ENCODE measurements at places on chromosomes 6 and 20. TPM values are rescaled to one million over a fixed set of nuclear protein-coding genes. Genes with fewer than 3 reads are reported as not detected.

- DNase-seq: peak; percentile 56
Observed at GRCh38 chr6:88380083-88380482, 213.9 kb upstream of the CNR1 start.

GRCh38 chr6:118867181-118867580, 26.8 kb upstream of the ASF1A start:
- no peak for DNase-seq

MATN4 gene
- total RNA-seq: not detected

ATP9A gene
- 21.2 TPM for total RNA-seq

- DNase-seq: no peak
Observed at GRCh38 chr6:158489441-158489840, 70.5 kb upstream of the TMEM181 start.

DNA sequence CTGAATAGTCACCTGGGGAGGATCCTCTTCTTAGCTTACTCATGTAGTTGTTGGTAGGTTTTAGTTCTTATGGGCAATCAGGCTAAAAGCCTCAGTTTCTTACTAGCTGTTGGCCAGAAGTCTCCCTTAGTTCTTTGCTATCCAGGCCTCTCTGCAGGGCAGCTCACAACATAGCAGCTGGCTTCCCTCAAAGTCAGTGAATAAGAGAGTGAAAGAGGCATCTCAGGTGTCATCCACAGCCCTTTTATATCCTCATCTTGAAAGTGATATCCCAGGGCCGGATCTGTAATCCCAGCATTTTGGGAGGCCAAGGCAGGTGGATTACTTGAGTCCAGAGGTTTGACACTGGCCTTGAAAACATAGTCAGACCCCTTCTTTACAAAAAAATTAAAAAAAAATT, 42.1 kb upstream of the FOXA2 start:
- no peak for DNase-seq

ADGRF4 gene
- total RNA-seq: not detected

PMEPA1 gene
- total RNA-seq: 24.7 TPM

MRPS18B gene
- total RNA-seq: 129 TPM

GRCh38 chr20:62370115-62370806, 3.1 kb upstream of the LAMA5 start:
- DNase-seq: peak; percentile 74

- DNase-seq: no peak
Observed at GRCh38 chr6:32816746-32817204, at the start of gene HLA-DOB. HLA-DOB (minus strand) TSS chr6:32817002; CDS start chr6:32816951, 51 bp downstream.

FAM162B gene
- 3.6 TPM for total RNA-seq

- DNase-seq: peak; percentile 40
Observed at GRCh38 chr6:57262901-57263694, 41.0 kb upstream of the RAB23 start.

SCRT2 gene
- total RNA-seq: not detected

CLDN20 gene
- not detected for total RNA-seq

DNA sequence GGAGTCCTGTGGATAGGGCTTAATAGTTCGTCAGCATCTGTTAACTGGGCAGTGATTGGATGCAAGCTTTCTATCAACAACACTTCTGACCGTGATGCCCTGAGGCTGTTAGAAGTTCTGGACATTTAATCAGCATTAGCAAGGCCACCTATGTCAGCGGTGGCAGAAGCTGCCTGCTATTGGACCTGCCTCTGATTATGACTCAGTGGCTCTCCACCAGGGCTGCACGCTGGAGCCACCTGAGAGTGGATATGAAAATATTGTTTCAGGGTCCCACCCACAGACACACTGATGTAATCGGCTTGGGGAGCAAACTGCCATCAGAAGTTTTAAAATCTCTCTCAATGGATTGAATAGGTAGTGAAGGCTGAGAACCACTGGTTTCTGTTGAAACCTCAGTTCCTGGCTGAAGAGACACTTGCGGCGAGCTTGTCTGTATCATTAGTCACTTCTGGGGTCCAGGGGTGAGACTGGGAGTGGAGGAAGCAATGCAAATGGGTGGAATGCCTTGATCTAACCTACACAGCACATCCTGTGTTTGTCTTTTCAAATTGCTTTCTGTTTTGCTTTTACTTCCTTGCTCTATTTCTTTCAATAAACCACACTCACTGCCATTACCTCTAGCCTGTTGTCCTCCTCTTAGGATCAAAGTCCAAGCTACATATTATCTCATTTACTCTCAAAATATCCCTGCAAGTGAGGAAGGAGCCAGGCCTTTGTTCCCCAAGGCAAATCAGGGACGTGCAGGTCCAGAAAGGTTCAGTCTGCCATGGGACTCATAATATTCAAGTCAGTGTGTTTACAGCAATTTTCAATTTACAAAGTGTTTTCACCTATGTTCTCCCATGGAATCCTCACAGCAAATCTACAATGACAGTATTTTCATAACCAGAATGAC, 4.2 kb downstream of the CLIC5 start:
- DNase-seq: peak; percentile 40

FOXC1 gene
- total RNA-seq: 2.7 TPM

DNA sequence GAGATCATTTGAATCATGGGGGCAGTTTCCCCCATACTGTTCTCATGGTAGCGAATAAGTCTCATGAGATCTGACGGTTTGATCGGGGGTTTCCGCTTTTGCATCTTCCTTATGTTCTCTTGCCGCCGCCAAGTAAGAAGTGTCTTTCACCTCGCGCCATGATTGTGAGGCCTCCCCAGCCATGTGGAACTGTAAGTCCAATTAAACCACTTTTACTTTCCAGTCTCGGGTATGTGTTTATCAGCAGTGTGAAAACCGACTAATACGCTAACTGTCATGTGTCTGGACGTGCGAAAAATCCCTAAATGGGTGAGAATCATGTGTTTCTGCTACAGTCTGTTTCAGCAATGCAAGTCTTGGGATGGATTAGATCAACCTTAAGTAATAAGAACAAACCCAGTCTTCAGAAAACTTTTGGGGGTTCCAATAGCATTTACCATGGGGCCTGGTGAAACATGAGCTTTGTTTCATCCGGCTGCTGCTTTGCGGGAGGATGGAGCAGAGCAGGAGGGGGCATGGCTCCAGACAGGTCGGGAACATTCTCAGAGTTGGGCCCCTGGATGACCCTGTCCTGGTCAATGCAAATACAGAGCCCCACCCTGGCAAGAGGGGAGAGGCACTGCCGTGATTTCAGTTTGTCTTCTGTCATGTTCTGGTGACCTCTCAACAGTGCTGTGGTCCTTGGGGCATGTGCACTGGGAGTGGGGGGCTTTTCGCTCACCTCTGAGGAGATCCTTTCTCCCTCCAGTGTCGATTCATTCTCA, 41.5 kb downstream of the CTCFL start:
- no peak for DNase-seq

GRCh38 chr6:90537027-90537426, 49.8 kb downstream of the MAP3K7 start:
- DNase-seq: no peak

DCBLD1 gene
- total RNA-seq: 6.0 TPM

BHLHE23 gene
- not detected for total RNA-seq

CPNE5 gene
- 20.4 TPM for total RNA-seq

GRCh38 chr6:147909640-147910039, 401.1 kb downstream of the SAMD5 start:
- no peak for DNase-seq

NKX2-4 gene
- not detected for total RNA-seq

DNA sequence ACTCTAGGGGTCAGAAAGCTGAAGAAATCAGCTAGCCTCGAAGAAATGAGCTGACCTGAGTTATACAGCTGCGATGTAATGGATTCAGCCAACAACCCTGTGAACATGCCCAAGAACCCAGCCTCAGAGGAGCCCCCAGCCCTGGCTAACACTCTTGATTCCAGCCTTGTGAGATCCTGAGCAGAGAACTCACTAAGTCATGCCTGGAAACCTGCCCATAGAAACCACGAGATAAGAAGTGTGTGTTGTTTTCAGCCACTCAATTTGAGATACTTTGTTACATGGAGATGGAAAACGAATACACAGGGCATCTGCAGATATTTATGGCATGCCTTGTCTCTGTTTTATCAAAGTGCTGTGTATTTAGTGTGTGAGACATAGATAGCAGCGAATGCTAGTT, 265.2 kb downstream of the QKI start:
- no peak for DNase-seq

- DNase-seq: no peak
Observed at GRCh38 chr6:32668226-32668747, 1.8 kb upstream of the HLA-DQB1 start.

DNA sequence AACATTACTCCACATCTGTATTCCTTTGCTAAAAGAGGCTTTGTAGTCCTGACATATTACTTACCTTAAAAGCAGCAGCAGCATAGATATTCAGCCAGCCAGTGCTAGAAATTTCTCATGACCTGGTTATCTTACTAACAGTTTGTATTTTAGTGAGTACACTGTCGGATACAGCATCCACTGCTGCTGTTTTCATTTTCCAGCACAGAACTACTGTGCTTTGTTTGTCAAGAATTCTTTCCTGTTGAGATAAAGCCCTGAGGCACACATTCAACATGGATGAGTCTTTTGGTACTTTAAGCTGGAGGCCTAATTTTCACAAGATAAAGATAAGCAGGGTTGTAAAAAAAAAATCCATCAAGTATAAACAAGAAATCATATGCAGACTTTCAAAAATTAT, 311.2 kb upstream of the OPRM1 start:
- DNase-seq: no peak

DNA sequence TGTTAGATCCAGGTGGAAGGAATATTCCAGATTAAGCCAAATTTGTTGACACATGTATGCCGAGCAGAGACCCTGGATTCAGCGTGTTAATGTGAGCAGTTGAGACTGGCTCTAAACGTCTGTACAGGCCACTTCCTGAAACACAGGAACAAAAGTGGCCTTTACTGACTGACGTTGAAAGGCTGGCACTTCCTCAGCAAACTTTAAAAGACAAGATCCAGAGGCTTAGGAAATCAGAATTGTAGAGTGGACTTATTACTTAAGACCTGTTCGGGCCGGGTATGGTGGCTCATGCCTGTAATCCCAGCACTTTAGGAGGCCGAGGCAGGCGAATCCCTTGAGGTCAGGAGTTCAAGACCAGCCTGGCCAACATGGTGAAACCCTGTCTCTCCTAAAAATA, 125.7 kb upstream of the ARID1B start:
- no peak for DNase-seq

ARG1 gene
- 0.82 TPM for total RNA-seq

GRCh38 chr6:114431641-114432040, 88.8 kb upstream of the HS3ST5 start:
- DNase-seq: no peak

DNA sequence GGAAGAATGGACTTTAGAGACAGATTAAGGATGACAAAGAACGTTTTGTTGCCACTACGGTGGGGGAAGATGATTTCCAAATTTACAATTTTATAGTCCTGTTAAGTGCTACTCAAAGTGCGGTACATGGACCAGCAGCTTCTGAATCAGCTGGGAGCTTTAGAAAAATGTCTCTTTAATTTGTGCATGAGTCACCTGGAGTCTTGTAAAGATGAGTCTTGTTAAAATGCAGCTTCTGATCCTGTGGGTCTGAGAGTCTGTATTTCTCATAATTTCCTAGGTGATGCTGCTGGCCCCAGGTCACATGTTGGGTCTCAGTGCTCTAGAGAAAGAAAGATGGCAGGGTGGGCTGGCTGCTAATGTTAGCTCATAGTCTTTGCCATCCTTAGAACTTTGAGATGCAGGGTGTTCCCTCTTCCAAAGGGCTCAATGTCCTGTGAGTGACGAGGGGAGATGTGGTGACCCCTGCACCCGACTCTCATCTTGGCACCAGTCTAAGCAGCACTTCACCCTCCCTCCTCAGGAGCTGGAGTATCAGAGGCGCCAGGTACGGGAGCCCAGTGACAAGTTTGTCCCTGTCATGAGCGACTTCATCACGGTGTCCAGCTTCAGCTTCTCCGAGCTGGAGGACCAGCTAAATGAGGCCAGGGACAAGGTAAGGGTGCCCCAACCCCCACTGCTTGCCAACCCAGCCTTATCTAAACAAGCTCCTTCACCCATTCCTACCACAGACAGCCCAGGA, 34.5 kb downstream of the MOCS1 start:
- no peak for DNase-seq
